ENCODE measurements at places on chromosomes 2 and 18. TPM values are rescaled to one million over a fixed set of nuclear protein-coding genes. Genes with fewer than 3 reads are reported as not detected.

L3MBTL4 gene
- 2.6 TPM for polyA plus RNA-seq

ALPI gene
- not detected for polyA plus RNA-seq

DNA sequence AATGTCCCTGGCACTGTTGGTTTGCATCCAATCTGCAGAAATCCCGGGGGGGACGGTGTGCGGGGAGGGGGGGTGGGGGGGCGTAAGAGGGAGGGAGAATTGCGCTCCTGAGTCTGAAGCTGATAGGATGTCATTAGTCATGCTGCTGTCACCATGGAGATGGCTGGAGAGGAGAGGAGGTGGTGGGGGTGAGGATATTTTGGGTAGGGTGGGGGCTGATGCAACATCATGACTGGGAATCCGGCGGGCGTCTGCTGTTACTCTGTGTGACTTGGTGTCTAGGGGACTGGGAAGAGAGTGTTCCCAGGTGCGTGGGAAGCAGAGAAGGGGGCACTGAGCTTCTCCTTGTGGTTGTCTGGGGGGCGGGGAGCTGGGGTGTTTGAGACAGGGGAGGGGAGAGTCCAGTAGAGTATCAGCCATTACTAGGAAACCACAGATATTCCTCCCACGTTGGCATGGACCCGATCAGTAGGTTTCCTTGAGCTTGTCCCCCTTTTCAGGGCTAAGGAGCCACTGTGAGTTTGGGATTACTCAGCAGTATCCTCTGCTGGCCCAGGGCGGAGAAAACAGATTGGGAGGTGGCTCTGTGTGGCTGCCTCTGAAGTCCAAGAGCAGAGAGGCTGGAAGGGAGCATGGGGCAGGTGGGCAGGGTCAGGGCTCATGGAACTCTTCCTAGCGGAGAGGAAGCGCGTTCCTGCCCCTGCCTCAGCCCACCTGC lies 18.9 kb downstream of the TET3 start:
- DNase-seq: no peak

- DNase-seq: no peak
These were observed 196.9 kb downstream of the MYCN start for GRCh38 chr2:16137080-16137755.

- peak; percentile 41 for DNase-seq
These were observed 111.6 kb upstream of the PIEZO2 start for GRCh38 chr18:11260961-11261461.

GRCh38 chr18:59893971-59894370 lies 5.8 kb upstream of the PMAIP1 start:
- DNase-seq: no peak

- peak; percentile 41 for DNase-seq
These were observed 249.9 kb downstream of the EIPR1 start for GRCh38 chr2:3127710-3128109.

DNA sequence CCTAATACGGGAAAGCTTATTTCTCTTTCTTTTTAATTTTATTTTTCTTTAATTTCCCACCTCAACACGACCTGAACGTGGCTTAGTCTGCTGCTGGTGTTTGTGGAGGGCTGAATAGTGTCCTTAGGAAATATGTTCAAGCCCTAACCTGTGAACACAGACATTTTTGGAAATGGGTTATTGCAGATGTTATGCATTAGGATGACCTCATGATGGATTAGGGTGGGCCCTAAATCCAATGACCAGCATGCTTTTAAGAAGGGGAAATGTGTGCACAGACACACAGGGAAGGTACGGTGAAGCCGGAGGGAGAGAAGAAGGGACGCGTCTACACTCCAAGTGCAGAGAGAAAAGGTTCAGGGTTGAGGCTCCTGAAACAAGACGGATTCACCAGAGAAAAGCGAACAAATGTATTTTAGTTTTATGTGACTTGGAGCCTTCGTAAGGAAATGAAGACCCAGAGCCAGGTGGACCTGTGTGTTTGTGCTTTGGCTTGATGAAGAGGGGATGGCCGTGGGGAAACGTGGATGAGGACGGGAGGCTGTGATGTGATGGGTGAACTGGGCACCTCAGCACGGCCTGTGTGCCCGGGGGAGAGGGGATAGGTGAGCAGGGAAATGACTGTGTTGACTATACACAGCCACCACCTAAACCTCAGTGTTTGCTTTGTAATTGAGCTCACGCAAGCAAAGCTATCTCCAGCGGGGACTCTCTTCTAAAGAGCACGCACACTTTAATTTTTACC lies 37.5 kb downstream of the RTP5 start:
- no peak for DNase-seq
